ENCODE measurements at places on chromosomes 3 and 15. TPM values are rescaled to one million over a fixed set of nuclear protein-coding genes. Genes with fewer than 3 reads are reported as not detected.

- no peak for DNase-seq
Observed at GRCh38 chr3:27883266-27883665, 161.1 kb upstream of the EOMES start.

- DNase-seq = peak; percentile 11
Observed at GRCh38 chr3:175312791-175313190, 453.7 kb downstream of the NAALADL2 start.

- DNase-seq = peak; percentile 45
Observed at GRCh38 chr3:62665627-62666437, 209.4 kb downstream of the CADPS start.

- DNase-seq = no peak
Observed at GRCh38 chr3:140703496-140703895, 25.6 kb downstream of the TRIM42 start.

GRCh38 chr3:178275311-178275710 is 260.9 kb upstream of the KCNMB2 start:
- peak; percentile 43 for DNase-seq

DNA sequence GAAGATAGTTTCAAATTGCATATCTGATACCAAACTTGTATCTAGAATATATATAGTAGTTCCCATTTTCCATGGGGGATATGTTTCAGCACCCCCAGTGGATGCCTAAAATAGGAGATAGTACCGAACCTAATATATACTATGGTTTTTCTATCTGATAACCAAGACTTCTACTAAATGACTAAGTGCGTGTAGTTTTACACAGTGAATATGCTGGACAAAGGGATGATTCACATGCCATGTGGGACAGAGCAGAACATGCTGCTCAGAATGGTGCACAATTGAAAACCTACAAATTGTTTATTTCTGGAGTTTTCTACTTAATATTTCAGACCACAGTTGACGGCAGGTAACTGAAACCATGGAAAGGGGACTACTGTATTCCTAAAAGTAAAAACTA is 73.4 kb upstream of the TP63 start:
- no peak for DNase-seq

SERINC4 gene
- total RNA-seq = 0.05 TPM

- DNase-seq = no peak
Observed at GRCh38 chr3:152376351-152377183, 107.8 kb downstream of the MBNL1 start.

DNA sequence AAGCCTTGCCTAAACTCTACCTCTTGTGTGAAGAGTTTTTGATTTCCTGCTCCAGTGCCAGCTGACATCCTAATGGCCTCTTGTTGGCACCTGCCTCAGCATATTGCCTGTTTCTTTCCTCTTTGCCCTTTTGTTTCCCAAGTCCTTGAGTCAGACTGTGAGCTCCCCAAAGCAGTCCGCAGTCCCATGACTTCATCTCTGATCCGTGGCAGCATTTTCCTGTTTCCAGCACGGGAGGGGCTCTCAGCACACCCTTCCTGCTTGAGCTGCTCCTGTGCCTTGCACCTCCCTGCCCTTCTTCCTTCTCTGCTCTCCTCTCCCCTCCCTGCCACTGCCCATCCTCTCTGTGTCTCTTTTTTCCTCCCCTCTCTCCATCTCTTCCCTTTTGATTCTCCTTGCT is 179.6 kb downstream of the EPHB1 start:
- peak; percentile 26 for DNase-seq

GRCh38 chr3:178618197-178618596 is 82.0 kb downstream of the KCNMB2 start:
- no peak for DNase-seq

All from renal cortical epithelial cell (primary cell).